ENCODE measurements at places on chromosomes 7 and 10.

- no peak for DNase-seq
These were observed 115.0 kb upstream of the CCDC6 start for GRCh38 chr10:60021361-60021760.

DNA sequence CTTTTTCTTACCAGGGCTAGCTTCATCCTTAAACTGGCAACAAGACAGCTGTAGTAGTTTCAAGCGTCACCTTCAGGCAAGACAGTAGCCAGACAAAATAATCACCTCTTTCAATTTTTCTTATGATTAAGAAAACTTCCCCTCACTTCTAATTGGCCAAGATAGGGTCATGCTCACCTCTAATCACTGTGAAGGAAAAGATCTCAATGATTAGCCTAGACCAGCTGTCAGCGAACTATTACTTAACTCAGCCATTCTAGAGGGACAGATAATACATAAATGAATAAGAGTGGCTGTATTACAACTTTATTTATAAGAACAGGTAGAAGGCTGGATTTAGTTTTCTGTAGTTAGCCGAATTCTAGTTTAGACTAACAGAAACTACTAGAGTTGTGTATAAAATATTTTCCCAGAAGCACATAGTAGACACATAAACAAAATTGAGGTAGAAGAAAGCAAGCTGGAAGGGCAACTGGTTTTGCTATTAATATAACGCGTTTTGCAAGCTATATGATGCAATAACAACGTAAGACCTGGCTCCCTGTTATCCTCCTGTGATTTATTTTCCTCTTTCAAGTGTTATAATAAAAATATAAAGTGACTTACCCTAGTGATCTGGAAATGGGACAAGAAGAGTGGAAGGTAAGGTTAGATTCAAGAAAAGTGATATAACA lies 64.3 kb downstream of the ELAPOR2 start:
- no peak for DNase-seq

GRCh38 chr7:158803367-158803969 lies 25.8 kb downstream of the ESYT2 start:
- no peak for DNase-seq

DNA sequence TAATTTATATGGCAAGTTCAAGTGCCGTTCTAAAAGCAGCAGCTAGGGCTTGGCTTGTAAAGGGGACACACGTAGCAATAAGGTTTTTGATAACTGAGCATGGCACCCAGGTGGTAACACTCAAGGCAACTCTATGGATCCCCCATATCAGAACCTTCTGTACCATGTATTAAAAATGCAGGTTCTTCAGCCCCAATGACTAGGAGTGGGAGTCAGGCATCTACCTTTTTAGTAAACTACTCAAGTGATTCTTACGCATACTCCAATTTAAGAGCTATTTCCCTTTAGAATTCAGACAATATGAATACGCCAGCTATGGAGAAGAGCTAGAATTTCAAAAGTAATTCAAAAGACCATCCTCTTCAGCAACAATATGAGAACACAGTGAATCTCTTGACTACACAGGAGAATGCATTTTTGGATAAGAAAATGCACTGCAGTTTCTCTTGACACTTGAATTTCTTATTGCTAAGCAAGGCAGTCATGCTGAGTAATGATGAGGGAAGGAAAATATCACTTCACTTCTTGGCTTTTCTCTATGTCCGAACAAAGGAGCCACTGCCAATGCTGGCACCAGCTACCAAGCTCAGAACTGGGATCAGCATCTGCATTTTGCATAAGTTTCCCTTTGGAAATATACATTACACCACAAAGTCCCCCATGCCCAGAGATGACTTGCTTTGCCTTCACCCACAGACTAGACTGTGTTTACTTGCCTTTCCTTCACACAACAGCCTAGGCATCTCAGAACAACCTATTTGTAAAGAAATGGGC lies 53.5 kb downstream of the ABLIM1 start:
- no peak for DNase-seq

- DNase-seq, result no peak
These were observed 14.9 kb upstream of the GIMAP8 start for GRCh38 chr7:150435390-150436073.

DNA sequence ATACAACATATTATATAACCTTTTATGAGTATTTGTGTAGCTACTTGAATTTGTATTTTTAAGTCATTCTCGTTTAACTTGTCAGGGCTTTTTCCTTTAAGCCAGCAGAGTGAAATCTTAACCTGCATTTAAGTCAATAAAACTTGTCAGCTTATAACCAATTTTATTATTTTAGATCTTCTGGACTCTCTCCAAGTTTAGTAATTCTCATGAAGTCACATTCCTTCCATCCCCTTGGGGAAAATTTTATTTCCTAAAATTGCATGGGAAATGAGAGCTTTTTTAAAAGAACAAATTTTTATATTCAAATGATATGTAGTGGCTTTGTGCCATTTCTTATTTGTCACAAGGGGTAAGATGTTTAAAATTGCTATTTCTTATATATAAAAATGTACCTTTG lies 74.0 kb downstream of the SEPTIN7 start:
- DNase-seq, result no peak

Measured in pulmonary artery endothelial cell (primary cell).